Pulmonary artery endothelial cell (primary cell): ENCODE measurements at places on chromosomes 7 and 10.
A peak's percentile ranks its signal among the peaks of the same experiment; 100 is the strongest.

GRCh38 chr10:62635127-62635526 lies 169.4 kb upstream of the ADO start:
- DNase-seq: no peak

DNA sequence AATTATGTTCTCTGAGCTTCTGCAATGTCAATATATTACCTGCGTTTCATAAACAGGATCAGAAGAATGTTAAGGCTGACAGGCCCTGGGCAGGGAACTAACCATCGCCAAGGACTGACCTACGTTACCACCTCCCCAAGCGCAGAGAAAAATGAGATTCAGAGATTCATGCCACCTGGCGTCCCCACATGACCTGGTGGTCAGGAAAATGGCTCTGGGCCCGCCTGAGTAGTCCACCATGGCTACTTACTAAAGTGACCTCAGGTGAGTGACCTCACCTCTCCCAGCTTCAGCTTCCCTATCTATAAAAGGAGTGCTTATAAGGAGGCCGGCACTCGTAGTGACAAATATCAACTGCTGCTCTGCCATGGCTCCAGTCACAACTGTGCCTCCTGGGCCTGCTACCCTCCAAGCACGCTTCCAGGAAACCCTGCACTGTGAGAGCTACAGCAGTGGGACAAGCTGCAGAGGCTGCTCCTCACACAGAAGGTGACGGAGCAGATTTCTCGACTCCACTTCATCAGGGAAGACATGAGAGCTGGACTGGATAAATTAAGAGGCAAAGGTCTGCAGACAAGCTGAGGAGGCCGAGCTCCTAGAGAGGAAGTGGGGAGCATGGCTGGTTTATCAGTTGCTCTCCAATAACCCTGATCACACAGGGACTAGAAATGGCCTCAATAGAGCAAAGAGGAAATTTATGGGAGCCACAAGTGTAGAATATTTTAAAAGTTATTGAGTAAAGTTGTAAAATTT lies 103.0 kb downstream of the RNF216 start:
- no peak for DNase-seq

DNA sequence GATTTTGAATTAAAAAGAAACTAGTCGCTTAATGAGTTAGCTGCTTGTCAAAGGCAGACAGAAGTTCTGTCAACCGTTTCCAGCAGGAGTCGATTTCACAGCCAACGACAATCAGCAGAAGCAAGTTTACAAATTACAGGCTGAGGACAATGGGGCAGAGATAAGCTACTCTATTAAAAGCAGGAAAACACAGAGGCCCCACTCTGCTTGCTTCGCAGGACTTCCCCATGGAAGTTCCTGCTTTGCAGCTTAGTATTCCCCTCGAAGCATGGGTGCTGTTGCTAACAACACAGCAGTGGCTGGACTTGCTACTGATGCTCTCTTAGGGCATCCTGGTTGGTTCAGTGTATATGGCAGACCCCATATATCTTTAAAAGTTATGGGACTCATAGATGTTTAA lies 50.8 kb upstream of the KLF6 start:
- no peak for DNase-seq

GRCh38 chr7:4690953-4691856 lies 9.1 kb downstream of the FOXK1 start:
- DNase-seq: no peak

DNA sequence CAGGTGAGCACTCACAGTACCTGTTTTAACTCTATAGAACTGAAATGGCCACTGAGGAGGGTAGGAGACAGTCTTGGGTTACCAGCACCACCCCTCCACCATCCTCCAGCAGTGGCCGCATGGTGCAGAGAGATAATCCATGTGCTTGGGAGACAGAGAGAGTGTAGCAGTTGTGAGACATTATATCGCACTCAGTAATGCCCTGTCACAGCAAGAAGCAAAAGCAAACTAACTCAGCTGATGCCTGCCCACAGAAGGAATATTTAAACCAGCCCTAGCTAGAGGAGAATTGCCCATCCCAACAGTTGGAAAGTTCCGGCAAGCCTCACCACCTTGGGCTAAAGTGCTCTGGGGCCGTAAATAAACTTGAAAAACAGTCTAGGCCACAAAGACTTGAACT lies 58.8 kb upstream of the HBP1 start:
- DNase-seq: no peak

DNA sequence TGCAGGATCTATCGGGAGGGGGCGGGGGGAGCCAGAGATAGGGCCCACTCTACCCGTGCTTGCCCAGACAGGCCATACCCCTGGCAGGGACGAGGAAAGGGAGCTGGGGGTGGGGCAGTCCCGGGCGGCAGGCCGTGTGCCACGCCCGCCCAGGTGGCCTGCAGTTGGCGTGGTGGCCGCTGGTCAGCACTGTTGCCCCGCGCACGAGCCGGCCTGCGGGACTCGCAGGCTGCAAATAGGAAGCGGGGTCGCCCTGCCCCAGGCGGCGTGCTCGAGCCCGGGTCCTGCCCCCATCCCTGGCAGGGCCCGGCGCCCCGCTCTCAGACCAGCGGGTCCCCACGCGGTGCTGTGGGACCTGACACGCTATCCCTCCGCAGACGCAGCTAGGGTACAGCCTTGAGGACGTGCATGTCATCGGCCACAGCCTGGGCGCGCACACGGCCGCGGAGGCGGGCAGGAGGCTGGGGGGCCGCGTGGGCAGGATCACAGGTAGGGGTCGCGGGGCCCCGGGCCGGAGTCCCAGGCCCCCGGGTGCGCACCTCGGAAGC lies 6.7 kb downstream of the PNLIPRP2 start:
- DNase-seq: no peak

DNA sequence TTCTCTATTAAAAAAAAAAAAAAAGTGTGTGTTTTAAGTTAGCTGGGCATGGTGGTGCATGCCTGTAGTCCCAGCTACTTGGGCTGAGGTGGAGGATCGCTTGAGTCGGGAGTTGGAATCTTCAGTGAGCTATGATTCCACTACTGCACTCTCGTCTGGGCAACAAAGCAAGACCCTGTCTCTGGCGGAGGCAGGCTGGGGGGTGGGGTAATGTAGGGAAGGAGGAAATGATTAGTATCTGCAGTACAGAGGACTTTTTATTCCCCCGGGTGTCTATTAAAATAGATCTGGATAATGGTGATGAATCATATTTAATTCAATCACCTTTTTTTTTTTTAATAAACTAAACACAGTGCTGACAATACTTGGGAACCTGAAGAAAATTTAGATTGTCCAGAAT lies 6.5 kb downstream of the CBX3 start:
- DNase-seq: no peak

DNA sequence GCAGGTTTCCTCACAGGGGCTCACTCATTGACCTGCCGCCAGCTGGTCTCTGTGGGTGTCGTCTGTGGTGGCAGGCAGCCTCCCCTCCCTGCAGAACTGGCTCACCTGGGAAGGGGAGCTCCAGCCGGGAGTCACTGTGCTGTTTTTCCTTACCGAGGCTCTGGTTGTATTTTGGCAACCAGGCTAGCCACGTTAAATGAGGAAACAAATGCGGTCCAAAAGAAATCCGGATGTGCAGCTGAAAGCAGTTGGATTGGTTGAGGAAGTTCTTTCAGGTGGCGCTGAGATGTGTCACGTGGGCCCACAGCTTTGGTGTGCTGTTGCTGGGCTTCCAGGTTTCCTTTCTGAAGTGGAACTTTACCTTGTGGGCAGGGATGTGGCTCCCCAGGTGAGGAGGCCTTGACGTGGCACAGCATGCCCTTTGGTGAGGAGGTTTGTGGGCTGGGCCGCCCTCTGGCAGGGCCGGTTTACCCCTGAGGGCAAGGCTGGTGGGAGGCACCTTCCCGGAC lies 14.2 kb downstream of the MTURN start:
- no peak for DNase-seq

GRCh38 chr10:125633517-125633999 lies 49.4 kb downstream of the TEX36 start:
- no peak for DNase-seq

DNA sequence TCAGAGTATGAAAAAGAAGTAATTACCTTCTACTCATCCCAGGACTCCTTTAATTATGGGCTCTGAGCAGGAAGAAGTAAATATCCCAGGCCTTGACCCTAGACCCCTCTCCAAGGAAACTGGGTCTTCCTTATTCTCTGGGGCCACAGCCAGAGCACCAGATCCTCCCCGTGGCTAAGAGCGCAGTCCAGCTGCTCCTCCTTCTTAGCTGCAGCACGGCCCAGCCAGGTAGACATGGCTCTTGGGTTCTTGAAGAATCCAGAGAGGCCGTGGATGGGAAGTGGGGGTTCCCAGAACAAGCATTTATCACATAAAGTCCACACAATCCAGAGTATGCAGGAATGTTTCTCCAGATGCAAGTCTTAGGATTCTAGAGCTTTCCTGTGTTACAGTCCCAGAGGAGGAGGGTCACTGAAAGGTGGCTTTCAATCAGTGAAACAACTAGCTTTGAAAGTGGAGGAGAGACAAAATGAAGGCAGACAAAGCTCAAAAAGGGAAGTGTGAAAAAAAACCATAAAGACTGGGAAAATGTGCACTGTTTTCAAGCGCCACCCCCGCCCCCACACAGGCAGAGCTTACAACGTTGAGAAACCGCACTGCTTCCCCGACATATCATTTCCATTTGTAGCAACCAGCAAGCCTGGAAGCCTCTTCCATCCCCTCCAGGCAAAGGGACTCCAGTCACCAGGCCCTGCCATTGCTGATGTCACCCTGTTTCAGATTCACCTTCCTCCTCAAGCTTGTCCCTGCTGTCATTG lies 396.5 kb upstream of the MKI67 start:
- no peak for DNase-seq

GRCh38 chr7:155591055-155591775 lies 44.9 kb upstream of the CNPY1 start:
- DNase-seq: no peak

DNA sequence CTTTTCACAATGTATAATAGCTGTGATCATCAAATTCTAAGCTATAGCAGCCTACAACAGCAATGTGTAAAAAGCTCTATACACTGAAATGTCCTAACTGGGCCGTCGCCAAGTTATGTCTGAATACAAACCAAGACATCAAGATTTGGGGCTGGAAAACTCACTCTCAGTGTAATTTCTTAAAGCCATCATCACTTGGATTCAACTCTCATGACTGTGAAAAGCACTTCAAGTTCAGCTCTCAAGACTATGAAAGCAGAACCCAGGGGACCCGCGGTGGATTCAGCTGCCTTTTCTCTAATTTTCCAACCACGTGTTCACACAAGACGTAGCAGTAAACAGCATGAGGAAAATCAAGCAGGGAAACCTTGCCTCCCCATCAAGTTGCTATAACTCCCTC lies 15.8 kb upstream of the ZNRF2 start:
- DNase-seq: no peak

DNA sequence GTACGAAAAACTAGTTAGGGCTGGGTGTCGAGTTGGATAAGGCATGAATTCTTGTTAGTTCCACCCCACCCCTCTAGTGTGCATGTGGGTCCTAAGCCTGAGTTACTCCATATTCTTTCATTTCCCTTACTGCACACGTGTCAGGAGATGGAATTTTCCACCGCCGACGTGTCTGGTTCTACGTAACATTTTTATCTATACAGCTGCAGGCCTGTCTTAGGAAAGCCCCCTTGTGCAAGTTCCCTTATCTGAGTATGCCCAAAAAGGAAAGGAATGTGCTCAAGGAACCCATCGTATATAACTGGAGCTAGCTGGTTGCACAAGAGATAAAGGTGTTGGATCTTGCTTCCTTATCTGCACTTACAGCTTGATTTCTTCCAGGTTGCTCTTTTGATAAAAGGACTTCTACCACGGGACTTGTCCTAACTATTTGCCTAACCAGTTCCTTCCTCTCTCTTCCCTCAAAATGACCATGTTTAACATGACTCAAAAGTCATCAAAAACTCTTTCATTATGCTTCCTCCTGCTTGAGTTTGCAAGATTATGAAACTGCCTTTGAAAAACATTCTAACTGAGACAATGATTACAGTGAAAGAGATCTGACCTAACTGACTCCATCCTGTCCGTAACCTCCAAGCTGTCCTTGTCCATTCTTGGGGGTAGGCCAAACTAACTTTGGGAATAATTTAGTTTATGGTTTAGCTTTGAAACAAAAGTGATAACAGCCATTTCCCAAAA lies 181.4 kb downstream of the AKR1D1 start:
- DNase-seq: peak; percentile 35

DNA sequence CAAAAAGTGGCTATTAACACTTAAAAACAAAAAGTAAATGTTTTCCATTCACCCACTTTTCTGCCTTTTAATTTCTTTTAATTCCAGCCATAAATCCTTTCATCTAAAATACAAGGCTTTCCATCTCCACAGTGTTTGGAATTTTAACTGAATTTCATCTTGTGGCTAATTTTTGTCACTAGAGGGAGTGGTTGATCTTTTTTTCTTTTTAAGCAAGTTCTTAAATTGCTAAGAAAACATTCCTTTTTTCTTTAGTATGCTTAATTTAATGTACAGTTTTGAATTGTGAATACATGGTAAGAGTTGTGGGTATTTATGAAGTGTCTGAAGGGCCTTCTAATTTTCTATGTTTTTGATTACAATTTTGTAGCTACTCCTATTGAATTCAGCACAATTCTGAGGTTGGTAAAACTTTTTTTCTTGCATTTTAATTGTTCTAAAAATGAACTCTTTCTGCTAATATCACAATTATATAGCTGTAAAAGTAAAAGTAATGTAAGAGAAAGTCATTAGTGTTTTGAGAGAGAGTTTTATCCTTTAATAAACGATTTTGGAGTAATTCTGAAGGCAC lies 54.9 kb upstream of the ANK3 start:
- no peak for DNase-seq

DNA sequence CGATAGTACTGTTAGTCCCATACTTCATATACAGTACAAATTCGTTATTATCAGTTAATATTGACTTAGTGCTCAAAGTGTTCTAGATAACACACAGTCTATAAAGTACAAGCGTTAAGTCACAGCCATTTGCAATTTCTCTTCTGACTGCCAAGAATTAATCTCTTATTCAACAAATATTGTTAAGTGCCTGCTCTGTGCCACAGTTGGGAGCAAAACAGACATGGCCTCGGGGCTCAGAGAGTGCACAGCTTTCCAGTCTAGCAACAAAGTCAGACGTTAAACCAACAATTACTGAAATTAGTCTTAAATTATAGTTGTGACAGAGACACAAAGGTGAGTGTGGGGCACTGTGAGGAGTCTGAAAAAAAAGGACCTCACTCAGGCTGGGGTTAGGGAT lies 113.0 kb upstream of the DPP6 start:
- DNase-seq: no peak

DNA sequence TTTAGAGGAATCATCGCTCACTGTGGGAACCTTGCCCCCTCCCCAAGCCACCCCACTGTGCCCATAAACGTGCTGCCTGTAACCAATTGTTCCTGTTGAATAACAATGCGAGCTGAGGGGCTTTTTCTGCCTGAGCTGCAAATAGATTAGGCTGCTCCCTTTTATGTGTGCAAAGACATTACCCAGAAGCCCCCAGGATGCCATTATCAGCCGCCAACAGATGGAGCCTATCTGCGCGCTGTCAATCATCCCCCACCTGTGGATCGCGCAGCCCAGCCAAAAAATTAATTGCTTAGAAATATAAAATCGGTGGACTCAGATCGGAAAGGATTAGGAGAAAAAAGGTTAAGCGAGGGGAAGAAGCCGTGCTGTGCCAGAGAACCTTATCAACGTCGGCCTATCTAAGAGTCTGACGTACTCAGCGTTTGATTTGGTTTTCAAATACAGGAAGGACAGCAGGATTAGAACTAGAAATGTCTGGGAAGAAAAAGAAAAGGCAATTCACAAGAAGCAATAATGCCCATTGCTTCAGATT lies 167.3 kb upstream of the MYO3A start:
- DNase-seq: no peak

GRCh38 chr10:124224331-124225028 lies 131.1 kb upstream of the CHST15 start:
- DNase-seq: no peak

- no peak for DNase-seq
Observed at GRCh38 chr7:30659312-30659711, 22.9 kb downstream of the CRHR2 start.
